ENCODE measurements at places on chromosomes 4 and X.
A peak's percentile ranks its signal among the peaks of the same experiment; 100 is the strongest.

DNA sequence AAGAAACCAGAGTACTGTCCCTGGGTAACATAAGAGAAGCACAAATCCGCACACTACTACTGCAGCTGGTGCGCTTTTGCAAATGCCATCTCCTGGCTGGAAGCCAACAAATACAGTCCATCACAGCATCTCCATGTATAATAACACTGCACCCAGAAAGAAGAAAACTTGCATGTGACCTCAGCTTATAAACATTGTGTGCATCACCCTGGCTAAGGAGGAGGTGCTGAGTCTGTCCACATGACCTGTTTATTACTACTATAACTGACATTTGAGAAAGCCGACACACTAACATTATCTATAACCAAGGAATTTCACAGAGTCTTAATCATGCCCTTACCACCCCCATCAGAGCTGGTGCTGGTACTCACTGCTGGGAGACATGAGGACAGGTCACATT, 516.8 kb downstream of the CFAP47 start:
- no peak for DNase-seq

DNA sequence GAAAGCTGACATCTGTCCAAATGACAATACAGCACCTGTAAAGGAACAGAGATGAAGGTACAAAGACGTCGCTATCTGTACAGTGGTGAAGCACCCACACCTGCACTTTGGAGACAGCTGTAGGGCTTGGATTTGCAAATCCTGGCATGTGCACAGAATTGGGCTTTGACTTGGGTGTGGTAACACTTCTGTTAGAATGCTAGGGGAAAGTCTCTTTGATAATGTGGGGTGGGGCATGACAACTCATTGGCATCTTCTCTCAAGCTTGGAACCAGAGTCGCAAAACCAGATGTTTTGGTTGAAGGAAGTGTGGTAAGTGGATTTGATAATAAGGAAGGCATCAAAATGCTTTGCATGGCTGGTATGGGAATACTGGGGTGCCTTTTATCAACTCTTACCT, 55.5 kb downstream of the VCX3B start:
- DNase-seq: no peak

GRCh38 chr4:143481361-143481760, 32.1 kb upstream of the SMARCA5 start:
- DNase-seq: no peak

GRCh38 chrX:77776659-77777058, 9.4 kb downstream of the ATRX start:
- DNase-seq: no peak

- no peak for DNase-seq
Observed at GRCh38 chrX:80807606-80807991, 2.1 kb downstream of the BRWD3 start.

- no peak for DNase-seq
Observed at GRCh38 chr4:16692524-16692923, 205.9 kb downstream of the LDB2 start.

DNA sequence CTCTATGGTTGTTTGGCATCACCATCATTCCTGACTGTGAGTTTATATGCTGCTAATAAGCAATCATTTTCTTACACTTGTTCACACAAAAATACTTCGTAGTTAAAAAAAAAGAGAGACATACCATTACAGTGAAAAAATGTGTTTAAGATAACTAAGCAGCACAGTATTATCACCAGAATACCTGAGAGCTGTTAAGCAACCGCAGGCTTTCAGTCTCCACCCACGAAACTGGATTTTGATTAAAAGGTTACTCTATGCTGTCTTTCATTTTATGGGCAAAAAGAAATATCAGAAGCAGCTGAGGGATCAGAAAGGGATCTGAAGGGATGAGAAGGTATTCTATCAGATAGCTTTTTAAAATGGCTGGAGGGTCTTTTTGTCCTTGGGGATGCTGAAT, 148.3 kb downstream of the NEK1 start:
- DNase-seq: no peak

GRCh38 chr4:17033025-17033767, 134.8 kb upstream of the LDB2 start:
- DNase-seq: no peak

GRCh38 chr4:167717495-167717894, 374.8 kb upstream of the ANXA10 start:
- no peak for DNase-seq

- DNase-seq: no peak
Observed at GRCh38 chr4:133929531-133930239, 271.9 kb downstream of the PABPC4L start.

GRCh38 chrX:150762258-150763165, 69.3 kb downstream of the MTMR1 start:
- DNase-seq: no peak

DNA sequence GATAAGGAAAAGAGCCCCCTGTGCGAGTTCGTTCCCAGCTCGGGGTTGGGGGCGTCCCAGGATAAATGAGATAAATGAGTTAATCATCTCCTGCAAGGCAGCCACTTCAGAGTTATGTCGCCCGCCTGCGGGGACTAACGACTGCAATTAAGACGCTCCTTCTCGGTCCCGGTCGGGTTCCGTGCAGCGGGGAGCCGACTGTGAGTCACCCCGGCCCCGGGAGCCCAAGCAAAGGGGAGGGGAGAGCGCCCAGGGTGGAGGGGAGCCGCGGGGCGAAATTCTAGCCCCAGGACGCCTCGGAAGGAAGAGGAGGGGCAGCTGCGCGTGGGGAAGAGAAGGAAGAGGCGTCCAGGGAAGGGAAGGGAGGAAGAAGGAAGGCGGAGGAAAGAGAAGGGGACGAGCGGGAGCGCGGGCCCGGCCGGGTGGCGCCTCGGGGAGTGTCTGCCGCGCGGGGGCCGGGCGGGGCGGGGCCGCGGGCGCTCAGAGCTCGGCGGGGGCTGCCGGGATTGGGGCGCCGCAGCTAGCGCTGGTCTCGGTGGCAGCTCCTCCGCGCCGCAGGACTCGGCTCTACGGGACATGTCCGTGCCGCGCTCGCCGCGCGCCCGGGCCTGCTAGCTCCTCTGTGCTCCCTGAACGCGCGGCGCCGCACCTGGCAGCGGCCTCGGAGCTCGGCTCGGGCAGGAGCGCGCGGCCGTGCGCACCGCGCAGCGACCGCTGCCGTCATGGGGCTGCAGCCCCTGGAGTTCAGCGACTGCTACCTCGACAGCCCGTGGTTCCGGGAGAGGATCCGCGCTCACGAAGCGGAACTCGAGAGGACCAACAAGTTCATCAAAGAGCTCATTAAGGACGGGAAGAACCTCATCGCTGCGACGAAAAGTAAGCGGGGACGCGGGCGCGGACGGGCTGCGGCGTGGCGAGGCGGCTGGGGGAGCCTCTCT, at the start of gene ARHGAP10:
TSS of gene ARHGAP10 (plus strand) at position 509 of the 938 bp plus-strand sequence. CDS start at position 723, 214 bp downstream.
- DNase-seq: peak; percentile 77

DNA sequence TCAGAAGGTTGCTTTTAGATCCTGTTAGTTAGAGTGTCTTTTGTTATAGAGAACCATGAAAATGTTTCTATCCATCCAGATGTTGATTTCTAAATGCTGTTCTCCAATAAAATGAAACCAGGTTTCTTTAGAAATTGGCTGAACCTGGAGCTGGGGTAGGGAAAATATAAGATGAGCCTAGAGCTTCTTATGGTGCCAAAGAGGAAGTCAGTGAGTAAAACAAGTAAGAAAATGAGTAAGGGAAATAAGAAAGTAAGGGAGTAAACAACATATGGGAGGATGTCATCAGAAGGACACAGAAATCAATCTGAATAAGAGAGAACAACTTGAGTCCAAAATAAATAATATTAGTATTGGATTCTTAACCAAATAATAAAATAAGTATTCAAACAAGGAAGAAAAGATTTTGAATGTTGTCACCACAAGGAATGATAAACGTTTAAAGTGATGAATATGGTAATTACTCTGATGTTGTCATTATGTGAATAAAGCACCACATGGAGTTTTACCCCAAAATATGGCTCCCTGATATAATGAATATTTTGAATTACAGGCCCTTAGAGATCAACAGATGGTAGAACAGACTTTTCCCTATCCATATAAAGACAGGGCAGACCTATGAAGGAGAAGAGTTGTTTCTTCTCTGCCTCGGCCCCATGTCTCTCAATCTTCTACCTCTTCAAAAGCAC, 506.1 kb downstream of the IL15 start:
- no peak for DNase-seq

- DNase-seq: peak; percentile 25
Observed at GRCh38 chr4:134634301-134634700, 432.7 kb upstream of the PABPC4L start.

DNA sequence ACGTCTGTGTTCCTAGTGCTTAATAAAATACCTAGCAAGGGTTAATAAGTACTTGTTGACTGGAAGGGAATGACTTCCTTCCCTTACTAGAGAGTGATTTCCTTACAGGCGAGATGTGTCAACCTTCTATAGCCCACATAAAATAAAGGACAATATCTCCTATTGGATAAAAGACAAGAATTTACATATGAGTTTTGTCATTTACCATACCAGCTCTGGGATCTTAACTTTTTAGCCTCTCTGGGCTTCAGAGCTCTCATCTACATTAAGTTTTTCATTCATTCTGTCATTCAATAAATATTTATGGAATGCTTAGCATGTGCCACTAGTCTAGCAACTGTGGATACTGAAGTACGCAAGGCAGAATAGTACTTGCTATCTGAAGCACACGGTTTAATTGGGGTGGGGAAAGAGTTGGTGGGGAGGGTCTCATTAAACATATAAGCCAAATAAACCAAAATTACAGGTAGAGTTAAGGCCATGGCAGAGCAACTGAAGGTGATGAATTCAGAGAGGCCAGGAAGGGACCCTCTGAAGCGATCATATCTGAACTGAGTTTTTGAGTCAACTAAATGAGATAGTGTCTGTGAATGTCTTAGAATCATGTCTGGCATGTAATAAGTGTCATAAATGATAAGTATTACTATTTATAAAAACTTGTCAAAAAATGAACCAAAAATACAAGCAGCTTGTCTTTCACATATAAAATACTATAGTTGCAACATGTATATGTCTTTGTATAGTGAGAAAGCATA, 91.6 kb upstream of the BMP2K start:
- DNase-seq: no peak

- no peak for DNase-seq
Observed at GRCh38 chr4:39319676-39320075, 46.5 kb downstream of the RFC1 start.

GRCh38 chr4:57023104-57023503, 44.4 kb downstream of the POLR2B start:
- DNase-seq: no peak

GRCh38 chr4:78558410-78558809, 6.8 kb downstream of the ANXA3 start:
- no peak for DNase-seq

DNA sequence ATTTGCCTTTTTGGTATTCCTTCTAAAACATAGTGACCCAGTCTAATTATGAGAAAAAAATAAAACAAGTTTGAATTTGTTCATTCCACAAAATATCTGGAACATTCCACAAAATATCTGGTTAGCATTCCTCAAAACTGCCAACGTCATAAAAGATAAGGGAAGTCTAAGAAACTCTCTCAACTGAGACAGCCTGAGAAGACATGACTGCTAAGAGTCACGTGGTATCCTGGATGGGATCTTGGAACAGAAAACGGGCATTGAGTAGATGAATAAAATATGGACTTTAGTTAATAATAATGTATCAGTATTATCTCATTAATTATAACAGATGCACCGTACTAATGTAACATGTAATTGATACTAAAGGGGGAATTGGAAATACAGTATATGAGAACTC, 280.9 kb downstream of the ARAP2 start:
- DNase-seq: no peak

- DNase-seq: no peak
Observed at GRCh38 chr4:24734511-24734910, 60.9 kb upstream of the SOD3 start.

DNA sequence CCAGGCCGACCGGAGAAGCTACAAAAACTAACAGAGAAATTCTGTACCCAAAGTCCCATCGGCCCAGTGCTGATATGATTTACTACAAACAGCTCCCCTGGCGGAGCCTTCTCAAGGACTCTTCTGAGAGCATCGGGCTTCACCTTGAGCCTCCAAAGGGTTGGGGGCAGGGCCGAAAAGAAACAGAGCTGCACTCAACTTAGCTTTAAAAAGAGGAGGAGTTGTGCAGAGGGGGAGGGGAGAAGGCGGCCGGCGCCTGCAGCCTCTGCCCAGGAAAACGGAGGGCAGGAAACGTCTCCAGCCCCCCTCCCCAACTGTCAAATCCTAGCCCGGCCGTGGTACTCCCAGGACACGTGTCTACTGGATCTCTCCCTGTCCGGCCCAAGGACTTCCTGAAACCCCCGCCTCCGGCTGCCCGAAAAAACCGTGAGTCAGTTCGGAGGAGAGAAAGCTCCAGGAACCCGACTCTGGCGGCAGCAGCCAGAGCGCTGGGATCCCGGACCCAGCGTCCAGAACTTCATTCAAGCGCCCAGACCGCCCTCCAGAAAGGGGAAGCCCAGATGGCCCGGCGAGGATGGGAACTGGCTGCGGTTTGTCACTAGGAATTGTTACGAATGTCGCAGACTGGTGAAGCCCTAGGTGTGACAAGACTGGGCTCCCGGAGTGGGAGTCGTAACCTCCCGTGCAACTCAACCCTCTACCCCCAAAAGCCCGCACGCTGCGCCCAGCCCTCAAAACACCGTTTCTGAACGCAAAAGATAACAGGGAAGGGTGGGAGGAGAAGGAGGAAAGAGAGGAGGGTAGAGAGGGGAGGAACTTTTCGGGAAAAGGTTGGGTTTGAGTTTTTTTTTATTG, 973 bp downstream of the ADAMTS3 start:
- DNase-seq: peak; percentile 73

DNA sequence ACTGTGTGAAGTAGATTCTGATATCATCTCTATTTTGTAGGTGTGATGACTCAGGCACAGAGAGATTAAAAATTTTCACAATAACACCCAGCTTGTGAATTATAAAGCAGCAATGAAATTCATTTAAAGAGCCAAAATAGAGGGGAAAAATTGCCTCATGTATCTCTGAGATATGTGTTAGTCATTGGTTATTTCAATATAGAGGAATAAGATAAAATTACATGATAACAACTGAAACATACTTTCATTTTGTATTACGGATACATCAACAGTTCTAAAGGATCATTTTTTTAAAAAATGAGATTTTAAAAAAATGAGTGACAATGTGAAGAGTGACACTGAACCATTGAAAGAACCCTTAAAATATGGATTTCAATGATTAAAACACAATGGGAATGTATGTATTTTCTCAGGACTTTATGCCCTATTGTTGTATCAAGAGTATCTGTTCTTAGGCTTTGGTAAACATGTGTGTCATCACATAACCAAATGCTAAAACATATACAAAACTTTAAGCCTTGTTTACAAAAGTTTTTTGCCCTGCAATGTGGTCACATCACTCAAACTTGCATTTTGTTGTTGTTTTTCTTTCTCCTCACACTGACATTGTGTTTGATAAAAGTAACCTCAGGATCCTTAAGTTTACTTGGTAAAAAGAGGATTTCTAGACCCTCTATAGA, 221.3 kb downstream of the ANTXR2 start:
- DNase-seq: no peak

- DNase-seq: no peak
Observed at GRCh38 chr4:38132843-38133662, 172.9 kb downstream of the PTTG2 start.

All from head of caudate nucleus (tissue), 42 donors.